Ovary (tissue), 10 donors: ENCODE measurements at places on chromosomes 12 and 14. TPM values are rescaled to one million over a fixed set of nuclear protein-coding genes. Genes with fewer than 3 reads are reported as not detected.
A peak's percentile ranks its signal among the peaks of the same experiment; 100 is the strongest.

VDR gene
- 2.7 TPM for total RNA-seq

TMEM233 gene
- total RNA-seq, result 0.72 TPM

SAMD15 gene
- 1.5 TPM for total RNA-seq

HCAR3 gene
- total RNA-seq, result not detected

ANO4 gene
- 9.9 TPM for total RNA-seq

GRCh38 chr12:124681779-124682391, 114.5 kb upstream of the NCOR2 start:
- H3K27ac ChIP-seq, result no peak overlapping the region
- H3K36me3 ChIP-seq, result no peaks in the 10 kb centered on the region
- no peaks in the 10 kb centered on the region for H3K27me3 ChIP-seq
- no peak overlapping the region for H3K4me3 ChIP-seq
- peaks cover 14% of the 10 kb centered on the region for H3K4me1 ChIP-seq

GRCh38 chr14:22829661-22830442, at the start of gene MRPL52:
Gene MRPL52, plus strand, starts transcription at chr14:22829887. Its CDS starts 26 bp downstream, at chr14:22829913.
- H3K27me3 ChIP-seq, result no peaks in the 10 kb centered on the region
- peak within 1 kb of the TSS; percentile 57 for H3K4me3 ChIP-seq
- no peaks in the 10 kb centered on the region for H3K36me3 ChIP-seq
- peak within 1 kb of the TSS; percentile 15 for H3K27ac ChIP-seq

DNA sequence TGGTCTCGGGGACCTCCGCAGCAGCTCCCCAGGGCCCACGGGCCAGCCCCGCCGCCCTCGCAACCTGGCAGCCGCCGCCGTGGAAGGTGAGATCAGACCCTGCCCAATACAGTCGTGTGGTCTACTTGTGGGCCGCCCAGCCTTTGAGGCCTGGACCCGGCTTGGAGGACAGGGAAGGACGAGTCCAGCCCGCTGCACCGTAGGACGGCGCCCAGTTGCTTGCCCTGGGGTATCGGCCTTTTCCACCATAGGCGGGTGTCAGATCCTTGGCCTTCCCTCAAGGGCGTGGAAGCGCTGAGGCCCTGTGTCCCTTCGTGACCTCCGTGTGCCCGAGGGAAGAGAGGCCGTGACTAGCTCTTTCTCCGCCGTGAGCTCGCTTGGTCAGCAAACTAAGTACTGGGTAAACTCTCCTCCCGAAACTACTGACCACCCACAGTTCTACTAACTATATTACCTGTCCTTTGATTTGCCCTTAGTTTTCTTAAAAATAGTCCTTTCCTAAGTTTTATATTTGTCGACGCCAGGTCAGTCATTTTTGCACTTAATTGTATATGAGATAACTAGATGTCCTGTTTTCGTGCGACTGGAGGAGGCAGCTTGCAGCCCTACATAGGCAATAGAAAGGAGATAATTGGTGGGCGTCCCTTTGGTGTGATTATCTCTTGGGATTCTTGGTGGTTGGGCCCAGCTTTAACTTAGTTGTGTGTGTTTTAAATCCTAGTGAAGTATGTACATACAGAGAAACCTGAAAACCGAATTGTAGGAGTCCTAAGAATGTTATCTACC, 757 bp downstream of the SLC25A3 start:
- peaks cover 7% of the 10 kb centered on the region for H3K4me1 ChIP-seq
- peak overlapping the region; percentile 91 for H3K4me3 ChIP-seq
- no peak for DNase-seq
- H3K27ac ChIP-seq, result peak overlapping the region; percentile 85

GRCh38 chr12:15192720-15193119, 28.5 kb downstream of the RERG start:
- H3K4me1 ChIP-seq, result peaks cover 15% of the 10 kb centered on the region
- no peak for DNase-seq
- no peaks in the 10 kb centered on the region for H3K36me3 ChIP-seq
- no peaks in the 10 kb centered on the region for H3K27me3 ChIP-seq
- H3K4me3 ChIP-seq, result no peak overlapping the region

- peak; percentile 29 for DNase-seq
- no peak overlapping the region for H3K4me3 ChIP-seq
- no peak overlapping the region for H3K27ac ChIP-seq
- H3K4me1 ChIP-seq, result no peaks in the 10 kb centered on the region
- H3K36me3 ChIP-seq, result no peaks in the 10 kb centered on the region
- no peaks in the 10 kb centered on the region for H3K27me3 ChIP-seq
Observed at GRCh38 chr14:96176811-96177211, 27.8 kb upstream of the BDKRB2 start.

GRCh38 chr14:25102788-25103187, 52.8 kb upstream of the STXBP6 start:
- no peak for DNase-seq
- H3K4me1 ChIP-seq, result no peaks in the 10 kb centered on the region
- no peaks in the 10 kb centered on the region for H3K27me3 ChIP-seq
- no peaks in the 10 kb centered on the region for H3K36me3 ChIP-seq

DNA sequence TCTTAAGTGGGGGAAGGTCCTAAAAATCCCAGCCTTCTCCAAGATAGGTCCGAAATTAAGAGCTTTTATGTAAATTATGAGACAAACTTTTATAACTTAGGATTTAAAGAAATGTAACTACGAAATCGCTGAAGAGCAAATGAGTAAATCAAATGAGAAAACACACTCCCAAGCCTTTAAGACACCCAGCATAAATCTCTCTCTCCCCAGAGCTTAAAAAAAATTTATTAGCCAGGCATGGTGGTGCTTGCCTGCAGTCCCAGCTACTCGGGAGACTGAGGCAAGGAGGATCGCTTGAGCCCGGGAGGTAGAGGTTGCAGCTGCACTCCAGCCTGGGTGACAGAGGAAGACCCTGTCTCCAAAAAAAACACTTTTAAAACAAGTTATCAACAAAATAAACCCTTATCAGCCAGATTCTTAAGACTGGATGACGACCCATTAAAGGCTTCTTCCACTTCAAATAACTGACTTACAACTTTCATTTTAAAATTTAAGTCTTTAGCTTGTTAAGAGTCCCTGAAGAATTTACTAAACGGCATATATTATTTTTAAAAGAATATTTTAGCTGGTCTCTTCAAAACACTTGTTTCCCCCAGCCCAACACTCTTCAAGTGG, 3.2 kb downstream of the PTGES3 start:
- no peaks in the 10 kb centered on the region for H3K27me3 ChIP-seq
- peak overlapping the region; percentile 93 for H3K4me3 ChIP-seq
- DNase-seq, result no peak
